ENCODE measurements at places on chromosomes 3 and 15.

DNA sequence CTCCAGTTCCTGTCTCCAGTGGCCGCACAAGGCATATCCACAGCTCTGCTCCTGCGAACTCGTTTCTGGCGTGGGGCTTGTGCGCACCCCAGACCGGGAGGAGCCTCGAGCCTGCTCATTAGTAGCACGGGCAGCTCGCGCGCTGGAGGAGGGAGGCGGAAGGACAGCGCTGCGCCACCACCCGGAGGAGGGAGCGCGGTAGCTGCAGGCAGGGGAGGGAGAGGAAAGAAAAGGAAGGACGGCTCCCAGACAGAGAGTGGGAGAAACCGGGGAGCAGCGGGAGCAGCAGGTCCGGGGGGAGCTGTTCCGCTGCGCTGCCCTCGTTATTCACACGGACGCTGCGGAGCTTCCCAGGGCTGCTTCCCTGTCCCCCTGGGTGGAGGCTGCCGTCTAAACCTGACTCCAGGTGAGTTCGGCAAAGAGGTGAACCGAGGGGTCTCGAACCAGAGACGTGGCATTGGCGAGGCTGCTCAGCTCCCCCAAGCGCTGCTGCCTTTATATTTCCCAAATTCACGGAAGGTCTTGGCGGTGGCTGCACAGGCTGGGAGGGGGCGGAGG lies 121.3 kb upstream of the ZNF717 start:
- peak; percentile 25 for DNase-seq

GRCh38 chr3:14877469-14877868 lies 58.7 kb downstream of the FGD5 start:
- no peak for DNase-seq

GRCh38 chr3:181105646-181106045 lies 116.1 kb upstream of the DNAJC19 start:
- DNase-seq: no peak

DNA sequence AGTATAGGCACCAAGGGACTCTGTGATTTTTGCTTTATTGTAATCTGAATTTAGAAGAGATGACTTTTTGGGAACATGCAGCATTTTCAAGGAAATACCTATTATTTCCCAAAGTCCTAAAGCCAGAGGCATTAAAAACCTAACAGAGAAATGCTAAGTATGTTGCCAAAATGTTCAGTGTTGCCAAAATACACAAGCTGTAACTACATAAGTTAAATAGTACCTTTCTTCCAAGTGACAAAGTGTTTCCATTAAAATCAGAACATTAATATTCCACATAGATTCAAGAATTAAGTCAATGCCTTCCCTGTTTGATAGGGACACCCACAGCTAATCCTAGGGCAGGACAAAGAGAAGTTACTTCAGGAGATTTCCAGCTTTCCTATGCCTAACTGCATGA lies 42.0 kb downstream of the MKRN2 start:
- no peak for DNase-seq

DNA sequence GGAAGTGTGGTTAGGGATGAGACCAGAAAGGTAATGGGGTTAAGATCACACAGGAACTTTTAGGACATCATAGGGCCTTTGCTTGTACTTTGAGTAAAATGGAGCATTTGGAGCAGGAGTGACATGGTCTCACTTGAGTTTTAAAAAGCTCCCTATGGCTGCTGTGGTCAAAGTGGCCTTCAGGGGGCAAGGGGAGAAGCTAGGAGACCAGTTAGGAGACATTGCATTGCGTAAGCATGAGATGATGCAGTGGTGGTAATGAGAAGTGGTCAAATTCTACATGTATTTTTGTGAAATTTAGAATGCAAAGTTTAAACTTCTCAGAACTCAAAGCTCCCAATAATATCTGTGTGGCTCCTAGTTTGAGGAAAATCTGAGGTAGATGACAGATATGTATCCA lies 27.9 kb downstream of the MED12L start:
- DNase-seq: no peak

- DNase-seq: no peak
These were observed 18.3 kb downstream of the CLSTN2 start for GRCh38 chr3:139953131-139953910.

- no peak for DNase-seq
These were observed 145.4 kb downstream of the KLHL25 start for GRCh38 chr15:85649372-85649771.

DNA sequence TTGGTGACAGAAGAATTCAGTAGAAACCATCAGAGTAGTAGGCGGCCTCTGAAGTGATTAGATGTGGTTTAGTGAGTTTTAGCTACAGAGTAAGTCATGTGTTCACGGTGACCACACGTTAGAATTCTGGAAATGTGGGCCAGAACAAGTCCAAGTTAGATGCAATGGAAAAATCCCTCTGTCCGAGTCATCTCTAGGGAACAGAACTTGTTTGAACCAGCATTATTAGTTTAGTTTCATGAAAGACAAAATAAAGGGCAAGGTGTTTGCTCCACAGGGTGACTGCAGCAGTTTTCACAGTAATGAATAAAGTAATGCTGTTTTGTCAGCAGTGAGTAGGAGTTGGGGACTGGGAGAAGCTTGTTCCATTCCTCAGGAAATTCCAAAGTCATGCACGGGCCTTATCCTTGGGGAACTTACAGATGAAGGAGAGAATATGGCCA lies 100.2 kb downstream of the CGNL1 start:
- no peak for DNase-seq

DNA sequence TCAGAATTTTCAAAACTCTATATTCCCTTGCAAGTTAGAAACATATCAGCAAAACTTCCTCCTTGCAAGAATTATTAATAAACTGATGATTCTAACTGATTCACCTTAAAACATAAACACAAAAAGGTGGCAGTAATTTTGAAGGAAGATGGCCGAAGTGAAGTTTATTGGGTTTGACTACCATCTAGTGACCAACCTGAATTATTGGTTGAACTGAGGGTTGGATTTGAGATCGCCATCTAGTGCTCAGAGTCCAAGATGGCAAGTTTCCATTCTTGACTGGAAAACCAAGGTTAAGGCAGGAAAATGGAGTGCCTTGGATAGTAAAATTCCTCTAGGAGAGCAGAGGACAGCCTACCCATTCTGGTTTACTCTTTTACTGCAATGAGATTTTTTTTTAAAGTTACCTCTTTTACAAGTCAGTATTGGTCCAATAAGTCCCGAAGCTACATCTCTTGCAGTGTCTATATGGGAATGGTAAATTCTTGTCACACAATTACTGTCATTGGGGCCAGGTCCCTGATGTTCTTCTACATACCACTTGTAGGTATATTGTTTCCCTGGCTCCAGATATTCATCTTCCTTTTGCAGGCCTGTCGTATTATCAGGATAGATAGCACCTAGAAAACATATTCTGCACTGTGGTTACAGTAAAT lies 51.6 kb upstream of the CP start:
- DNase-seq: peak; percentile 79

- no peak for DNase-seq
These were observed 571.8 kb downstream of the ZPLD1 start for GRCh38 chr3:103006526-103007183.

DNA sequence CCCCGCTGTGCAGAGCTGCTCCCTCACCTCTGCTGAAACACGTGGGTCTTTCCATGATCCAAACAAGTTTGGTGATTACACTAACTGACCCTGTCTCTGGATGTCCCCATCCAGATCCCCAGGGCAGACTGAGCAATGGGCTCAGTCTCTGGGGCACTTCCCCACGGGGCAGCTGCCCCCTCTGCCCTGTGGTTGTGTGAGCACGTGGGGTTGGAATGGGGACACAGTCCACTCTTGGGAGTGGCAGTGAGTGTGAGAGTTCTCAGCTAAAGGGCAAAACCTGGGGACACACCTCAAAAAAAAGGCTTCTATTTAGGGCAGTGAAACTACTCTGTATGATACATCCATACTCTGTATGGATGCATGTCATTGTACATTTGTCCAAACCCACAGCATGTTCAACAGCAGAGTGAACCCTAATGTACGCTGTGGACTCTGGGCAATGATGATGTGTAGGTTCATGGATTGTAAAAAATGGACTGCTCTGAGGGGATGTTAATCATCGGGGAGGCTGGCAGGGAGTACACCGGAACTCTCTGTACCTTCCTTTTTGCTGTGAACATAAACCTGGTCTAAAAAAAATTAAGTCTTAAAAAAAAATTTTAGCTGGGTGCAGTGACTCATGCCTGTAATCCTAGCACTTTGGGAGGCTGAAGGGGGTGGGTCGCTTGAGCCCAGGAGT lies 49.9 kb upstream of the BLM start:
- no peak for DNase-seq

DNA sequence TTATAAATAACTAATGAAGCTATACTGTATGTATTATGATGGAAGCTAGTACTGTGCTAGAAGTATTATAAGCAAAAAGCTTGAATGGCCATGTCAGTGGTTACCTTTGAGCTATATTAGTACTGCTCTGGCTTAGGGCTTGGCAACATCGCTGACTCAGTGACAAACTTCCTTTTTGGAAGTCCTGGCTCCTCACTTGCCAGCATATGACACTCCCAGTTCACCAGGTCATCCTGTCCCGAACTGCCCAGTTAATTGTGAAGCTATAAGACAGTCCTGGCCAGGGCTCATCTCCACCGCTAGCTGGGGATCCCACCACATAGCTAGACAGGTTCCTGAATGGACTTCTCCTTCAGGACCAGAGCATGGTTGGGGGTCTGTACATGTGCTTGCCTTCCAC lies 31.9 kb downstream of the RAB8B start:
- no peak for DNase-seq

GRCh38 chr3:157501863-157502262 lies 1.4 kb downstream of the VEPH1 start:
- DNase-seq: no peak

GRCh38 chr3:170033489-170033888 lies 4.3 kb upstream of the GPR160 start:
- no peak for DNase-seq

DNA sequence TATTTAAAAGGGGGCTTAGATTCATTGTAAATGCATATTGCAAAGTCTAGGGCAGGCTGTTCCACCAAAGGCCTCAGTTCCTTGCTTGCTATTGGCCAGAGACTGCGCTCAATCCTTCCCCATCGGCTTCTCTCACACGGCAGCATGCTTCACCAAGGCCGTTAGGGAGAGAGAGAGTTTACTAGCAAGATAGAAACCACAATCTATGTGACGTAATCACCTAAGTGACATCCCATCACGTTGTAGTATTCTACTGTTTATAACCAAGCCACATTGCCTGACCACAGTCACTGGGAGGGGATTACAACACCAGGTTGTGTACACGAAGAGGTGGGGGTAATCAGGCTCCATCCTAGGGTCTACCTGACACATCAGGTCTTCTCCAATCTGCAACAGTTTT lies 16.0 kb upstream of the NPAP1 start:
- no peak for DNase-seq

- no peak for DNase-seq
These were observed 333.4 kb upstream of the THRB start for GRCh38 chr3:24828011-24828410.

DNA sequence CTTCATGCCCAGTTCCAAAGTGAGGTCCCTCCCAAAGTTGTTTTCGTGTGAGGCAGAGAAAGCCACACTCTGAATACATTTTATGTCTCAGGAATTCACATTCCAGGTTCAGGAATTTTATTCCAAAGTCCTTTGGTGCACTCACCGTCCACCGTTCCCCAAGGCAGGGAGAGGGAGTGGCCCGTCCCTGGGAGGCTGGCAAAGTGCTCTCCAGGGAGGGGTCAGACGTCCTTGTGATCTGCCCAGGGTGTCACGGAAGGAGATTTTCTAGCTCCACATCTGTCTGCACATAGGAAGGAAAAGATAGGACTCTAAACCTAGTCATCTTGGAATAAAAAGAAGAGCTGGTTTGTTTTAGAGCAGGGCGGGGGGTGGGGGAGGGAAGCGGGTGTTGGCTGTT lies 47.9 kb downstream of the KLF13 start:
- DNase-seq: no peak

DNA sequence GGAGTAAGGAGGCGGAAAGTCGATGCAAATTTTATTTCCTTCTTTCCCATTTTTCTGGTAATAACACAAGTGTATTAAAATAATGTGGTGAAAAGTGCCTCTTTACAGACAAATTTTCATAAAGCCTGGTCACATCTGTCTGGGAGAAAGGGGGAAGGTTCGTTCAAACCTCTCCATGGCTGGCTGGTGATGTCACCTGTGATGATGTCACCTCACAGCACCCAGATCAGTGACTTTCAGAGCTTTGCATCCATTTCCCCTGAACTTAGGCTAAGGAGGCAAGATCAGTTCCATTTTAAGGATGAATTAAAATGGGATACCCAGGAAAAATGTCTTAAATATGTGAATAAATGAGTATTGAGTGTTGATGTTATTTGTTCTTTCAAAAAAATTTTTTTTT lies 34.1 kb downstream of the ATP10A start:
- no peak for DNase-seq
